Activated CD4-positive, alpha-beta T cell treated with anti-CD3 and anti-CD28 coated beads, Interleukin-2, Interleukin-4, amounts not matched to agents 100 ng/mL and 50 ng/mL, durations not matched to agents 16 hours and 8 hours (primary cell): ENCODE measurements at places on chromosomes 1 and 21.

- DNase-seq: no peak
These were observed 4.5 kb downstream of the LCE2D start for GRCh38 chr1:152667648-152668047.

GRCh38 chr1:245131026-245131393, 23.8 kb upstream of the KIF26B start:
- no peak for DNase-seq

DNA sequence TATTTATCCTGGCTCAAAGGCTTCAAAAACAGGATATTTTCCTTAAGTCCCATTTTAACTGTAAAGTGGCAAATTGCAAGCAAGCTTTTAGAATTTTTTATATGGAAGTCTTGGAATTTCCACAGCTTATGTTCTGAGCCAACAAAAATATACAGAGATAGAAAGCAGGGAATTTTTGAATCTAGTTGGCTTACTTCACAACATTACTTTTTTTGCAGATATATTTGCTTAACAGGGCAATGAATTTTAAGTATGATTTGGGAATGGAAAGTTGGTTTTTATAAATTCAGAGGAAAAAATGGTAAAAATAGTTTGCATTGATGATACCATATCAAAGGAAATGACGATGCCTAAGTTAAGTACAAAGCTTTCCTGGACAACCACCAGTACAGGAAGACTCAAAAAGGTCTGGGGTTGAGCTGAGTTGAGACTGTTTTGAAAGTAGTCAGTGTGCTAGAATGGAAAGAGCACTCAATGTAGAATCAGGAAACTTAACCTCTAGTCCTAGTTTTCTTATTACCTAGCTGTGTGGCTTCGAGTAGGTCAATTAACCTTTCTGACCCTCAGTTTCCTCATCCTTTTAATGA, 11.0 kb upstream of the VCAM1 start:
- DNase-seq: no peak

GRCh38 chr1:161782886-161783285, 16.8 kb downstream of the ATF6 start:
- DNase-seq: no peak

GRCh38 chr1:59055908-59056719, 240.8 kb upstream of the FGGY start:
- no peak for DNase-seq

DNA sequence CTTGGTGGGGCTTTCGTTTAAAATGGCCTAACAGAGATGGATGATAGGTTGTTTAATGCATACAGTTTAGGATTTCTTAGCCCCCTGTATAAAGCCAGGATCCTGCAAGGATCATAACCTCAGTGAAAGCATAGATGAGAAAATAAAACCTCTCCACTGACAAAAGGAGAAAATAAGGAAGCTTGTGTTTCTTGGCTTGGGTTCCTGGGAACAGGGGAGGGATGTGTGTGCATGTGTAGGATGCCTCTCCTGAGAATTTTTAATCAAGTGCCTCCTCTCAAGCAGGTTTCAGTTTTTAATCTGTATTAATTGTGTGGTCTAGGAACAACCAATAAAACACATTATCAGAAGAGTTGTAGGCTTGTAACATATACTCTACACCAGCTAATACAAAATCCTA, 26.1 kb downstream of the PRKACB start:
- DNase-seq: no peak
